Activated T-cell treated with anti-CD3 and anti-CD28 coated beads, Interleukin-2, amount 50 U/mL, for 72 hours (primary cell): ENCODE measurements at places on chromosomes 12 and 14. TPM values are rescaled to one million over a fixed set of nuclear protein-coding genes. Genes with fewer than 3 reads are reported as not detected.

DNA sequence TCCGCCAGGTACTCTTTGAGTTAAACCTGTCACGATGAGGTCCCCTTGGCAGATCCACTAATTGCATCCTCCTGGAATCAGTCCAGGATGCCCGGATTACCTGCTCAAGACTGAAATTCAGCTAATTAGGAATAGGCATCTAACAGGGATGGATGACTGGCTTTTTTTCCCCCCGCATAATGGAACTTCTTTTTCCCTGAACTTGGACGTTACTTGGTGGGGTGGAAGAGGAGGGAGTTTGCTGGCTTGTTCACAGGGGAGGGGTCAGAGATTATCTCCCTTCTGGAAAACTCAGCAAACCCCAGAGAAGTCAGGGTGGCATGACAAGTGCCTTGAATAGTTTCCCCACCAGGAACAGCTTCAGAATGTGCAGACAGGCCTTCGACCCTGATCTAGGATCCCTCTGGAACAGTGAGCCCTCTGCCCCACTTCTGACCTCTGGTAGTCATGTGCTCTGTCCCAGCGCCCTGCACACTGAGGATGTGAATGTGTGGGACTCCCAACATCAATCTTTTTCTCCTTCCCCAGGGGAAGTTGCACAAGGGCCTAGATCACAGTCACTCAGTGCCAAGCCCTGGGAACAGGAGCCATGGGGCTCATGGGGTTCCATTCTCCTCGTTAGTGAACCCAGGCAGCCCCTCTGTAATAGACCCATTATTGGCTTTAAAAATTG lies 142.5 kb downstream of the SMOC1 start:
- H3K27me3 ChIP-seq: peaks cover 5% of the 10 kb centered on the region
- no peak overlapping the region for H3K27ac ChIP-seq

- DNase-seq: no peak
- no peaks in the 10 kb centered on the region for H3K27me3 ChIP-seq
- H3K4me1 ChIP-seq: peaks cover 63% of the 10 kb centered on the region
- peak overlapping the region; percentile 9 for H3K27ac ChIP-seq
Measured at GRCh38 chr12:11749943-11750690, 100.6 kb downstream of the ETV6 start.

DNA sequence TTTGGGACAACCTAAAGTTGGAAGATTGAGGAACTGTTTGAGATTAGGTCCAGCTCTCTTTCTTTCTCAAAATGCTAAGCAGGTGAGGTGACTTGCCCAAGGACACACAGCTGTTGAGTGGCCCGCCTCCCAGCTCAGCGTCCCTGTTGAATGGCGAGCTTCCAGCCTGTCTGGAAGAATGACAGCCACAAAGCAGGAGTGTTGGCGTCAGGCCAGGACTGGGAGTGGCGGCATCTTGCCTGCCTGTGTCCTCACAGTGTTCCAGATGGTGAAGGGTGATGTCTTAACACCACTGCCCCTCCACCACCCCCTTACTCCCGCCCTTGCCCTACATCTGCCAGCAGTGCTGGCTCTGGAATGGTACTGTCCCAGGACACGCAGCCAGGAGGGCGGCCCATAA lies 4.4 kb upstream of the CEBPE start:
- H3K4me3 ChIP-seq: no peak overlapping the region
- H3K27me3 ChIP-seq: no peaks in the 10 kb centered on the region
- no peaks in the 10 kb centered on the region for H3K36me3 ChIP-seq
- H3K27ac ChIP-seq: no peak overlapping the region

GRCh38 chr12:110266980-110267620 lies 13.9 kb upstream of the ATP2A2 start:
- H3K27me3 ChIP-seq: peaks cover 8% of the 10 kb centered on the region
- no peak overlapping the region for H3K27ac ChIP-seq
- no peak overlapping the region for H3K4me3 ChIP-seq
- DNase-seq: no peak
- H3K4me1 ChIP-seq: no peaks in the 10 kb centered on the region

DNA sequence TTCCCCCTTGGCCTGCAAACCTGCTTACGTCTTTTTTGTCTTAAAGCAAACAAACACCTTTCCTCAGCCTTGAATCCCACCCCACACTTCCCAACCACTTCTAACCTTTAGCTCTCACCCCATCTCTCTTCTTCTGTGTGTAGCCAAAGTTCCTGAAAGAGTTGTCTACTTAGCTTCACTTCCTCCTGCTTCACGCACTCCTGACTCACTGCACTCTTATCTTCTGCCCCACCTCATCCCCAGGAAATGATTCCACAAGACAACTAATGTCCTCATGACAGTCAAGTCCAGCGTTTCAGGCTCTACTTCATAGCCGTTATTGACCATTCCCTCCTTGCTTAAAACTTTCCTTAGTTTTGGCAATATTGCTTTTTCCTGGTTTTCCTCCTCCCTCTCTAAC lies 22.4 kb downstream of the EIF2B2 start:
- no peak overlapping the region for H3K27ac ChIP-seq
- H3K36me3 ChIP-seq: peaks cover 4% of the 10 kb centered on the region
- DNase-seq: no peak
- no peaks in the 10 kb centered on the region for H3K4me1 ChIP-seq
- no peak overlapping the region for H3K4me3 ChIP-seq

NANOG gene
- total RNA-seq: not detected

USP44 gene
- total RNA-seq: 12.0 TPM

TPI1 gene
- 562 TPM for total RNA-seq
